ENCODE measurements at places on chromosomes 4 and X.

- DNase-seq, result no peak
These were observed 65.9 kb downstream of the NAT8L start for GRCh38 chr4:2125023-2125422.

DNA sequence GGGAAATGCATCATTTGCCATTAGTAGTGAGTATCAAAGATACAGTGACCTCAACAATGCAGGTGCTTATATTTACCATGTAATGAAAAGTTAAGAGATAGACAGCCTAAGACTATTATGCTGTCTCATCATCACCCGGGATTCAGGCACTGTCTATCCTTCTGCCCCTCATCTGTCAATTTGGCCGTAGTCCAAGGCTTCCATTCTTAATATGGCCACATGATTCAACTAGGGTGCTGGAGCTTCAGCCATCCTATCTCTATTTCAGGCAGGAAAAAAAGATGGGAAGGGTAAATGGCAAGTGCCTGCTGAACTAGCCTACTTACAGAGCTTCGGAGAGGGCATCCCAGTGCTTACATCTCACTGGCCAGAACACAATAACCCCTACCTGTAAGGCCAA is 196.7 kb upstream of the LNX1 start:
- DNase-seq, result no peak

DNA sequence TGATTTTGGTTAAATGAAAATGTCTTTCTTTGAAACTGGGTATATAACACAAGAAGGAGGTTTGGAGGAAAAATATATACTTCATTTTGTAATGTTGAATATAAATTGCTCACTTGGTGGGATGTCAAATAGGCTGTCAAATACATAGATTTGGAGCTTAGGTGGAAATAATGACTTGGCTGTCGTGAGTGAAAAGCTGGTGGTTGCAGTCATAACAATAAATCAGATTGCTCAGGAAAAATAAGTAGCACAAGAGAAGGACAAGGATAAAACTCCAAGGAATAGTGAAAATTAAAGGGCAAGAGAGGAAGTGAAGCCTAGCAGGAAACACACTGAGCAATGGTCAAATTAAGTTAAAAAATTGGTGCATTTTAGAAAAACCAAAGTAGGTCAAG is 253.0 kb upstream of the ANKRD50 start:
- no peak for DNase-seq

- DNase-seq, result no peak
These were observed 17.7 kb downstream of the UPRT start for GRCh38 chrX:75291611-75292010.

- no peak for DNase-seq
These were observed 273.3 kb upstream of the FAT4 start for GRCh38 chr4:125041372-125041930.

DNA sequence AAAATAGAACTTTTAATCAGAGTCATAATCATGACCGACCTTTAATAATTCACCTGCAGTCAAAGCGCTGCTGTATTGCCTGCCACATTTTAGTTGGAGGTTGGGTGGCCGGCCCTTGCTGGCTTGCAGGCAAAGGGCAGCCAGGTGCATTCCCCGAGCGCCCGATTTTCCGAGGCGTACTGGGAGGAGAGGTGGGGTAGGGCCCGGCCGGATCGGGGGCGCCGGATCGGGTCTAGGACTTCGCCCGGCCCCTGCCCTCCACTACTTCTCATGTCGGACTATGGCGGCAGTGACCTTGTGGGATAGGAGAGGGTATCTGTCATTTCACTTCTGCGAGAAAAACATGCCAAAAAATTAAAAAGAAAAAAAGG is 2.5 kb upstream of the RS1 start:
- DNase-seq, result no peak

DNA sequence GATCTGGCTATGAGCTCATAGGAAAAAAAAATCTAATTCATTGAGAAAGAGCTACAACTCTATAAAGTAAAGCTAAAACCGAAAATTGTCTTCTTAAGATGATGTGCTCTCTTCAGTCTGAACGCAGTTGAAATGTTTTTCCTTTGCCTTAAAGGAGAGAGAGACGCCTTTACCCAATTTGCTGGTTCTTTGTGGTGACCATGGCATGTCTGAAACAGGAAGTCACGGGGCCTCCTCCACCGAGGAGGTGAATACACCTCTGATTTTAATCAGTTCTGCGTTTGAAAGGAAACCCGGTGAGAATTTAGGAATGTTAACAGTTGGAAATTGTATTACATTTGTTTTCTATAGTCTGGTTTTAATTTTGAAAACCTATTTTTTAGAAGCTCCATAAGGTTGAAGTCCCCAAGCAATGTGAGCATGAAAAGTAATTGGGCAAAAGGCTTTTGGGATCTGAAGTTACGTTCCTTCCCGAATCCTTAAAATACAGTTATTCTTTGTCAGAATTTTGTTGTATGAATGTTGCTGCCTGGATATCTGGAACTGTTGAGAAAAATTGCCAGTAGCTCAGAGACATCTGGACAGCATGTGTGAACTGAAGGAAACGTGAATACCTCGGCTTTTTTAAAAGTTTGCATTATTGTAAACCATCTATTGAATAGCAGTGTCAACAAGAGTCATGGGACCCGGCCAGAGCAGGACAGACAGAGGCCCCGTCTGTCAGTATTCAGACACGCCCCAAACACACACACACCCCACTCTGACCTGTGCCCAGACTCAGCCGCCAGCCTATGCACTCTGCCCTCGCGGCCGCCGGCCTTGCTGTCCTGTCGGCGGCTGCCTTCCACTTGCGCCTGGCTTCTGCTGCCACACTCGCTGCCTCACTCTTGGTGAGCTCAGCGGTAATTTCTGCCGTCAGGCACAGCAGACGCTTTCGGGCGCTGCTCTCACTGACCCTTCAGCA is 9.9 kb downstream of the PIGG start:
- DNase-seq, result peak; percentile 28

DNA sequence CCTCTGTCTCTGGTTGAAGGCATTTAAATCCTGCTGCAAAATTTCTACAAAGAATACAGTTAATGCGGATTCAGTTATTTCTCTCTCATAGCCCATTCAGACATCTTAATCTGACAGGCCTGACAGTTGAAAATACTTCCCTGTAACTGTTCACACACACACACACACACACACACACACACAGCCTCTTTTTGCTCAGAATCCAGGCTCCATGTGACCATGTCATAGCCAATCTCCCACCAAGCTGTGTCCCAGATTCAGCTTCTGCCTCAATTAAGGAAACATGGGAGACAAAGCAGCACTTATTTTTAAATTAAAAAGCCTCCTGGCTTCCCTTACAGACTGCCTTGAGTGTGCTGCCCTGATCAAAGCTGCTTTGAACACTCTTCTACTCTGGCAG is 49.3 kb upstream of the EFHC2 start:
- DNase-seq, result no peak
